ENCODE measurements at places on chromosomes 6 and 20.

DNA sequence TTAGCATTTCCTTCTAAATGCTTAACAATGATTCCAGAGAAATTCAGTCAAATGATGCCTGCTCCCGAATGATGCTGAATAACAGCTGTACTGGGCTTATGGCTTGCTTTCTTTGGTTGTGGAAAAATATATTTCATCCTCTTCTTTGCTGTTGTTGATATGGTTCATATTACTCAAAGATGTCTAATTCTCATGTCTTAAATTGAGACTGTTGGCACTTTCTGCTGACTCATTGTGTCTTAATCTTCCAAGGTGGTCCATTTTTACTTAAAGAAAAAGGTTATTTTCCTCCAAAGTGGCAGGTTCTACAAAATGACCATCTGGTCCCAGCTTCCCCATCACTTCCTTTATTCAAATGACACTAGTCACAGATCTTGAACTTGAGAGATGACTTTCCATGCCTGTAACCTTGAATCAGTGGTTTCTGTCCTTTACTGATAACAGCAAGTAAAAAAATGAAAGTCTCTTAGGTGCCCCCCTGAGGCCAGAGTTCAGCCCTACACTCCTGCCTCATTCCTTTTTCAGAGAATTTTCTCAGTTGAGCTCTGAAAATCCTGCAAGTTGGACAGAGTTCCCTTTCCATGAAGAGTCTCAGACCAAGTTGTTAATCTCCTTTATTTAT lies 6.9 kb downstream of the SNAP25 start:
- DNase-seq, result no peak

- no peak for DNase-seq
Observed at GRCh38 chr6:134517145-134517658, 199.3 kb upstream of the SGK1 start.

- DNase-seq, result no peak
Observed at GRCh38 chr6:24818346-24818745, 19.6 kb upstream of the ARMH2 start.

GRCh38 chr20:36274181-36274841 lies 31.8 kb upstream of the DLGAP4 start:
- DNase-seq, result no peak

DNA sequence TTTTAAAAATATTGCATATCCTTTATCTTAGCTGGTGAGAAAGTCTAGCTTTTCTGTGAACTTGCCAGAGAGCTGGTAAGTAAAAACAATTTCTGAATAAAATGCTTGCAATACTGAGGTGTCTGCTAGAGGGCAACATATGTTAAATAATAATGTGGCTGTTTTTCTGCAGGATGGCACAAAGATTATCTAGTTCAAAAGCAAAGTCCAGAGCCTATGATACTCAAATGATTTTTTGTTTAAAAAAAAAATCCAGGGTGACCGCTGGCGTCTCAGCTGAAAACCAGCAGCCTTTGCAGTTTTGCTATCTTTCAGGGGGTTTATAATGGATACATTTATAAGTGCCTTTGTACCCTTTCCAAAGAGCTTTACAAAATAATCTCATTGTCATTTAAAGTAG lies 194.9 kb downstream of the PHACTR1 start:
- no peak for DNase-seq

DNA sequence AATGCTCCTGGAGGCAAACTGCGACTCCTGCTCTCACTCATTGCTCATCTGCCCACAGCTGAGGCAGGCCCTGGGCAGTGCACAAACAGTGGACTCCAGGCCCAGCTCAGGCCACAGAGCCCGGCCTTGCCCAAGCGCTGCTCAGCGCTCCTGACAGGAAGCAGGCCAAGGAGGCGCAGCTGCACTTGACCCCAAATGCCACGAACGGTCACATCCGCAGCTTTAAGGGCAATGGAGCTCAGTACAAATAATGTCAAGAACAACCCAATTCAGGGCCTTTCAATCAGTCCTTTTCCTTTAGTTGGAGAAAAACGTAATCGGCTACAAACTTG lies 33.8 kb downstream of the RRBP1 start:
- DNase-seq, result no peak

DNA sequence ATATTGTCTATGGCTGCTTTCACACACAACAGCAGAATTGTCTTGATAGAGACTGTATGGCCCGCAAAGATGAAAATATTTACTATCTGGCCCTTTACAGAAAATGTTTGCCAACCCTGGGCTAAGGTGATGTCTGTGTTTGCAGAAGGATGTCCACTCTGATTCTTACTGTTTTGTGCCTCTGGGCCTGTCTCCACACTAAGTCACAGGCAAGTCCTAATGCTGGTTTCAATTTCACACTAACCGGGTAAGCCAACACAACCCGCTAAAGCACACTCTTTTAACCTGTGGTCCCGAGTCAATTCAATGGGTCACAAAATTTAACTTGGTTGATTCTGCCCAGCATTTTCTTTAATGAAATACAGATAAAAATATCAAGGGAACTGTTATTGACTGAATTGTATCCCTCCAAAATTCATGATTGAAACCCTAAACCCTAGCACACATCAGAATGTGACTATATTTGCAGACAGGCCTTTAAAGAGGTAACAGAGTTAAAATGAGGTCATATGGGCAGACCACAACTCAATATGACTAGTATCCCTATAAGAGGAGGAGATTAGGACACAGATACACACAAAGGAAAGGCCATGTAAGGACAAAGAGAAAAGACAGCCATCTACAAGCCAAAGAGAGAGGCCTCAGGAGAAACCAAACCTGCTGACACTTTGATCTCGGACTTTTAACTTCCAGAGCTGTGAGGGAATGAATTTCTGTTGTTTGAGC lies 78.4 kb downstream of the FYN start:
- no peak for DNase-seq

- no peak for DNase-seq
Observed at GRCh38 chr6:69917834-69918233, 51.5 kb downstream of the COL19A1 start.

GRCh38 chr6:26216359-26216885 lies 129.2 kb downstream of the HFE start:
- peak; percentile 44 for DNase-seq

- no peak for DNase-seq
Observed at GRCh38 chr6:9927275-9927674, 487.6 kb downstream of the TFAP2A start.

- DNase-seq, result no peak
Observed at GRCh38 chr20:62884556-62884955, 22.9 kb upstream of the TCFL5 start.

GRCh38 chr6:43940393-43941087 lies 170.5 kb downstream of the VEGFA start:
- no peak for DNase-seq

GRCh38 chr6:99818161-99818560 lies 175.9 kb downstream of the MCHR2 start:
- DNase-seq, result no peak
